ENCODE measurements at places on chromosomes 7 and 10.

- no peak for DNase-seq
Measured at GRCh38 chr10:76454506-76455140, 1023.2 kb downstream of the LRMDA start.

GRCh38 chr10:69413221-69413865 is 3.4 kb downstream of the TACR2 start:
- DNase-seq = no peak

- DNase-seq = no peak
Measured at GRCh38 chr10:50286996-50287803, 35.9 kb upstream of the ASAH2 start.

DNA sequence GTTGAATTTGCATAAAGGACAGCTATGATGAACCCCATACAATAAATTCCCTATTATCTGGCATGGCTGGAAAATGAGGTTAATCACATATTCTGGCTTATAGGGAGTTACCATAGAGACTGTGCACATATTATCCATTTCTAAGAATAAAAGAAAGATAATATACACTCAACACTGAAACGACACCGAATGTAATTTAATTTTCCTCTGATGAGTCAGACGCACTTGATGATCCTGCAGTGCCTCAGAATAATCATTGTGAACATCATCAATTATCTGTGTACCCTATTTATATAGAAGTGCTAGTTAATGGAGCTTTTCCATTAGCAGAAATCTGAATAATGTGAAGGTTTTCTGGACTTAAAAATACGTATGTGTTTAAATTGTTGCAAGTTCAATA is 60.2 kb downstream of the SGCE start:
- DNase-seq = no peak

- DNase-seq = no peak
Measured at GRCh38 chr10:61812920-61813319, 88.6 kb upstream of the ARID5B start.

DNA sequence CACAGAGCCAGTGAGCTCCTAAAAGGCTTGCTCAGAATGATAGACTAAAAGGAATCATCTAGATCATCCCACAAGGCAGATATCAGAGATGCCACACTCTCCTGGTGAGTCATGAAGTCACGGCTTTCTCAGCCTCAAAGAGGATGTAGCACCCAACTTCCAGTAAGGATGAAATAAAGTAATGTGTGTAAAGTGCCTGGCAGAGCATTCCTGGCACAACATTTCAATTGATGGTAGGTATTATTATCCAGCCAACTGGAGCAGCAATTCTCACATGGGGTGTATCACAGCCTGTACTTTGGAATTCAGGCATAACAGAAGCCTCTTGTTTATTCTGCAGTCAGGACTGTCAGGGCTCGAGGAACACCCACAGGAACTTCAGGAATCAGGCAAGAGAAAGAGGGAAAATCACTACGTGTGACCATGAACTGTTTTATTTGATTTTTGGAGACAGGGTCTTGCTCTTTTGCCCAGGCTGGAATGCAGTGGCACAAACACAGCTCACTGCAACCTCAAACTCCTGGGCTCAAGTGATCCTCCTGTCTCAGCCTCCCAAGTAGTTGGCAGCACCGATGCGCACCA is 5.3 kb upstream of the NAT16 start:
- no peak for DNase-seq

- DNase-seq = no peak
Measured at GRCh38 chr7:54857294-54857693, 98.3 kb upstream of the SEC61G start.

DNA sequence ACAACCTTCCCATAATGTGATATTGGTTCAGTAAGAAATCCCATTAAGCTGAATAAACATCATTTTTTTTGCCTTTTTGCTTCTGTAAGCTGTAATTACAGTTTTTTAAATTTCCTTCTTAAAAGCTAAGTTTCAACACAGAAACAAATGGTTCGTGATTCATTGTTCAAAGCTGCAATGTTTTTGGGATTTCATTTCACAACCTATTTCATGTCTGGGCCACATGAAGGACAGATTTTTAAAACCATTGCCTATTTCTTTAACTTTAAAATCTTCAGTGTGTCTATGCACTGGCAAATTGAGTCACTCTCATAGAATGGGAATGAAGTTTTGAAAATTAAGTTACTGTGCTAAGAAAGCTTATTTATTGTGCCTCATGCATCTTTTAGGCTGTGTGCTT is 66.9 kb downstream of the TFPI2 start:
- no peak for DNase-seq

DNA sequence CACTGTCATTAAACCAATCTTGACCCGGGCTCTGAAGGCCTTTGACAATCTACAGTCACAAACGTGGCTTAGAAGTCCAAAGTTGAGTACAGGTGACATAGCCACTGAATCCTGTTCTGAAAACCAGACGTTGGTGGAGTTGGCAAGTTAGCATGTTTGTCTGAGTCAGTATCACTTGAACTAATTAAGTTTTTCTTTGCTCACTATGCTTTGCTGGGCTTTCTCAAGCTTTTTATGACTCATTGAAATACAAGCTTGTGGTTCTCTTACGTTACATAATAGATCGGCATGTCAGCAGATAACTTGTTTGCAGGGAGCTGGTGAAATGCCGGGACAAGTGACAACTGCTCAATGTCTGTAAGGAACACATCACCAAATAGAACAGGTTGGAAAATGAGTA is 53.8 kb downstream of the ARL5B start:
- no peak for DNase-seq

- no peak for DNase-seq
Measured at GRCh38 chr7:158649279-158649678, 55.3 kb downstream of the NCAPG2 start.

DNA sequence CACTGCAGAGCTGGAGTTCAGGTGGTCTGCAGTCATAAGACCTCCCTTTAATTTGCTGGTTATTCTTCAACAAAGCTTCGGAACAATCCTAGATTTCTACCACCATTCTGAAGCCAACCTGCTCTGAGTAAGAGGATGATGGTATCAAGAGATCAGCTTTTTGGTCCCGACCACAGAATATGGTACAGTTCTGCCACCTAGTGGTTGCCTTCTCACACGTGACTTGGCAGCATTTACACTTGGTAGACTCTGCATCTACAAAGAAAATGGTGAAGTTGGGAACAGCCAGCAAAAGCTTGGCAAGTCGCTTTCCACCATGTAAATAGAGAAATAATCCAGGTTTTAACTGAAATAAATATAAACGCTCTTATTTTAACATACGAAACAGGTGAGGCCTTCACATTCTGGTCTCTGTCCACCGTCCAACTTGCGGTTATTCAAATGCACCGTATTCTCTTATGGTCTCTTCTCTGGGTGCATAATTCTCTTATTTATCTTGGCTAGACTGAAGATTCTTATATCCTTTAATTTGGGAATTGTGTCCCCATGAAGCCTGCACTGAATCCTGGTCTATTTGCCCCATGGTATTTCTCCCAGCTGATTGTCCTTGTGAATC is 173.9 kb upstream of the GRM3 start:
- DNase-seq = no peak

GRCh38 chr7:151687523-151688235 is 168.0 kb upstream of the RHEB start:
- DNase-seq = no peak

- no peak for DNase-seq
Measured at GRCh38 chr10:48659790-48660189, 24.9 kb upstream of the WDFY4 start.

- DNase-seq = peak; percentile 31
Measured at GRCh38 chr10:110783509-110784107, 88.1 kb upstream of the PDCD4 start.

DNA sequence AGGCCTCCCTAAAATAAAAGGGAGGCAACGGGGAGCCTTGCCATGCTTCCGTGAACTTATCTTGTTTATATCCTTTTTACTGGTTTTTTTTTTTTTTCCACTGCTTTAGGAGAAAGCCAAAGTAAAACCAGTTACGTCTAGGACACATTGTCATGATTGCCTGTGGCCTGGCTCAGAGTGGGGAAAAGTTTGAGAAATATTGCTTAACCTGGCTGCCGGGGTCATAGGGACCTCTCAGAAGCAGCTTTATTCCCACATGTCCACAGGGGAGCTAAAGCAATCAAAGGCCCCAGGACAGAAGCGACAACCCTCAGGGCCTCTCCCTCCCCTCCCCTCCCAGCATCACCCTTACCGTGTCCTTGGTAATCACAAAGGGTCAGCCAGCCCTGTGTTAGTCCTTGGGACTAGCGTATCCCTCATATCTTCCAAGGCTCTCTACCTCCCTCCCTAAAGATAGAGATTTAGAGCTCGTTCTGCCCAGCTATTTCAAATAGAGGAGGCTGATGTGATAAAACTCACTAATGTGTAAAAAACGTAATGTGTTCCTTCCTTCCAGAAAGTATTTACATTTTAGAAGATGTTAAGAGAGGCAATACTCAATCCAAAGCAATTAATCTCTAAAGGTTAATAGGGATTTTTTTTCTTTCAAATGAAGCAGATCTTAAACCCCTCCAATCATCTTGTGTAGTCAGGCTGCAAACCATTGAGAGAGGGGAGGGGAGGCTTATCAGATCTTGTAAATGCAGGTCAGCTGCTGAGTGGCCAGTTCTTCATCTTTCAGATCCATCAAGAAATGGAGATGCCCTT is 64.8 kb upstream of the PRKAR2B start:
- no peak for DNase-seq

DNA sequence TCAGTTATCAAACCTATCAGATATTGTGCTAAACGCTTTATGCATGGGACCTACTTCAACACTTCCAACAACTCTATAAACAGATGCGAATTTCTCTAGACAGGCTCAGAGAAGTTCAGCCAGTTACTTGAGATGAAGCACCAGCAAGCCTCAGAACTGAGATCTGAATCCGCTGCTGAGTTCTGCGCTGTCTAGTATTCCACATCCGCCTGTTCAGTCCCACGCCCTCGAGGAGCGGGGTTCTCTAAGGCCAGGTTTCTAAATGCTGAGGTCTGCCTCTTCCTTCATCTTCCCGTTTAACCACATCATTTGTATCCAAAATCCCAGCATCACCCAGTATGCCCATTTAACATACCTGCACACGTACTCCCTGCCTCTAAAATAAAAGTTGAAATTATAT is 297.8 kb upstream of the ZNF32 start:
- DNase-seq = no peak

DNA sequence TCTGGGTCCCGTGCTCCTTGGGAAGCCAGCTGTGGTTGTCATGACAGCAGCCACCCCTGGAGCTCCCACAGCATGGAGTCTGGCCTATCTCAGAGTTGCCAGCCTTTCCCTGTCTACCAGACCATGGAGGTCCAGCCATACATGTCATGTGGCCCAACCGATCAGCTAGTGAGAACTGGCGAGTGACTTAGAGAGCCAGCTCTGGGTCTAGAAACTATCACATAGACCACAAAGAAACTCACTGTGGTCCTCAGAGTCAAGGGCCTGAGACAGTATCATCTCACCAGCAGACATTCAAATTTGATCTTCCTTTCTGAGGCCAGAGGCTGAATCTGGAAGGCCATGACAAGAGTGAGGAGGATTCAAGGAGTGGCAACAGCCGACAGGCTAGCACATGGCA is 223.3 kb upstream of the GPR26 start:
- DNase-seq = no peak

- no peak for DNase-seq
Measured at GRCh38 chr7:28937103-28937502, 21.0 kb downstream of the TRIL start.

DNA sequence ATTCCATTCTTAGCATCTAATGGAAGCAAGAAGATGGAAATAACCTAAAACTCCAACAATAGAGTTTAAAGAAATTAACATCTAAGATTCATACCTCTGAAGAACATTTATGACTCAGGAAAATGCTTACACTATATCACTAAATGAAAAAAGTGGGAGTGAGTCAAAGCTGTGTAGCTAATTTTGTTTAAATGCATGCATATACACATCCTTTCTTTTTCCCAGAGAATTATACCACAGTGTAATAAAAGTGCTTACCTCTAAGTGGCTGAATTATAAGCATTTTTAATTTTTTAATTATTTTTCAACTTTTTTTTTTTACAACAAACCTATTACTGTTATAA is 44.3 kb downstream of the CCDC71L start:
- no peak for DNase-seq

GRCh38 chr10:69229616-69229916 is 9.4 kb downstream of the HKDC1 start:
- no peak for DNase-seq

DNA sequence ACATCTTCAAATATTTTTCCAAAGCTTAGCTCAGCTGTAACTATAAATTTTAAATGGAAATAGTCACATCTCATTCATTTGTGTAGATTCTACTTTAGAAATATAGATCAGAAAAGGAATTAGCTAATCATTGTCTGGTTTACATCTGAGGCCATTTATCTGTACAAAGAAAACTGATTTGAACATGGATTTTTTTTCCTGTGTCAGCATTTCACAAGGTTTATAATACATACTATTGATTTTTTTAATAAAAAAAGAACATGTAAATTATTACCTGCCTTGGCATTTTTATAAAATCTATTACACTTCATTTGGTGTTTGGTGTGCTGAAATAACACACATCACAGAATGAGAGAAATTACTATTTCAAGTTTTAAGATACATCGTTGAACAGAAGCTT is 3.5 kb upstream of the GPR37 start:
- no peak for DNase-seq

- no peak for DNase-seq
Measured at GRCh38 chr10:785861-786214, 96.4 kb upstream of the DIP2C start.

DNA sequence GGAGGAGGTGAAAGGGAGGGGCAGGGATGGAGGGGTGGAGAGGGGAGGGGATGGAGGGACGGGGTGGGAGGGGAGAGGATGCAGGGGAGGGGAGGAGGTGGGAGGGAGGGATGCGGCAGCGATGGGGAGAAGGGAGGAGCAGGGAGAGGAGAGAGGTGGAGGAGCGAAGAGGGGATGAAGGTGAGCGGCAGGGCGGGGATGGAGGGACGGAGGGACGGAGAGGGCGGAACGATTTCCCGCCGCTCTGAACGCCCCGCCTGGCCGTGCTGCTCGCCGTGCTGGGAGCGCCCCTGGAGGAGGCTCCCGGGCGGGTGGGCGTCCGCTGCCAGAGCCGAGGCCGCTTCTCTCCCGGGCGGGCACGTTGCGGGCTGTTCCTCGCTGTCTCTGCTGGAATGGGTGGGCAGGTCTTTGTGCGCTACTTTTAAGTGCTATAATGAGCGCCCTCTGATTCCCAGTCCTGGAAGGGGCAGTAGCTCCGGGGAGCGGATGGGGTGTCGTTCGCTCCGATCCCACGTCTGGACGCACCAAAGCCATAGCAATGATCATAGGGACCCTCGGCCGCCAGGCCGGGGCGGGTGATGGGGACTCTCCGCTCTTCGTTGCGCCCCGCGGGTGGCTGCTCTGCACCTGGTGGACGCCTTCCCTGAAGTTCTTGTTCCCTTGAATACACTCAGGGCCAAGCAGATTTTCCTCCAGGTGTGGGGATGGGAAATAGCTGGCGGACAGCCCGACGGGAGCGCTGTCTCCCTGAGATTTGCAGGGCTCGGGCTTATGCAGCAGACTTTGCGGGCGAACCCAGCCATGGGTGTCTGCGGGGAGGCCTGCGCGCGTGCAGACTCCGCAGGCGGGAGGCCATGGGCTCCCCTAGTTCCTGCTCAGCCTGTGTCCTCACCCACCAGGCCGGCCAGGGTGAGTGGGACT is 81.1 kb upstream of the CPXM2 start:
- DNase-seq = no peak

- no peak for DNase-seq
Measured at GRCh38 chr7:39967406-39968161, 17.5 kb downstream of the CDK13 start.
